AML-193 (cell line): ENCODE measurements at places on chromosomes 3 and 15.

DNA sequence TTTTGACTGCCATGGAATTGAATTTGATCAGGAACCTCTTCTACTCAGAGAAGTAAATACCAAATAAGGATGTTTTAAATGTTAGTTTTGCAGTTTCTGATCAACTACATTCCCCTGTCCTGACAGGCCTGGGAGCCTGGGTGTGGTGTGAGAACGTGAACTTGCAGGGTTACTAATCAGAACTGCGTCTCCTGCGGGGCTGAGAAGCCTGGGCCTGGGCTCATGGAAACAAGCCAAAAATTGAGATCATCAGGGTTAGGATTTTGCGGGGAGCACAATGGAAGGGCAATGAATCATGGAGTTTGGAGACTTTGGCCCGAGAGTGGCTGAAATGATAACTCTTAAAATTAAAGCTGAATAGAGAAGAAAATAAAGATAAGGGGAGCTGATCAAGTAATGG is 47.8 kb upstream of the C3orf70 start:
- no peak for DNase-seq

GRCh38 chr3:9916734-9917680 is at the start of gene IL17RC:
IL17RC (plus strand) TSS chr3:9917098; CDS start chr3:9917316, 218 bp downstream.
- DNase-seq = no peak

DNA sequence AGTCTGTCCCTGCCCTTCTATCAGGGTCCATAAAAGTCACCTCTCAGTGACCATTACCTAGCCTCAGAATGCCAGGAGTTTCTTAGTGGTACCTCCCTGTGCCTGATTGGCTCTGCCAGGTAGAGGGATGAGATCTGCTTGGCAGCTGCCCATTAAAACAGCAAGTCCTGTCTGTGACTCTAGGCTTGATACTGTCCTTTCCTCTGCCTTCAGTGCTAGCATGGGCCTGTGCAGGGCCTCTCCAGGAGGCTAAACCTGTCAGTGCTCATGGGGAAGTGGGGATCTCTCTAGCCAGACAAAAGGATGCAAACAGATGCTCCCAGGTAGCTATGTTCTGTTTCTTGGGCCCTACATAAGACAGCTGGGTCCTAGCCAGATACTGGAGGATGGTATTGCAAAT is 10.0 kb upstream of the MANF start:
- no peak for DNase-seq

DNA sequence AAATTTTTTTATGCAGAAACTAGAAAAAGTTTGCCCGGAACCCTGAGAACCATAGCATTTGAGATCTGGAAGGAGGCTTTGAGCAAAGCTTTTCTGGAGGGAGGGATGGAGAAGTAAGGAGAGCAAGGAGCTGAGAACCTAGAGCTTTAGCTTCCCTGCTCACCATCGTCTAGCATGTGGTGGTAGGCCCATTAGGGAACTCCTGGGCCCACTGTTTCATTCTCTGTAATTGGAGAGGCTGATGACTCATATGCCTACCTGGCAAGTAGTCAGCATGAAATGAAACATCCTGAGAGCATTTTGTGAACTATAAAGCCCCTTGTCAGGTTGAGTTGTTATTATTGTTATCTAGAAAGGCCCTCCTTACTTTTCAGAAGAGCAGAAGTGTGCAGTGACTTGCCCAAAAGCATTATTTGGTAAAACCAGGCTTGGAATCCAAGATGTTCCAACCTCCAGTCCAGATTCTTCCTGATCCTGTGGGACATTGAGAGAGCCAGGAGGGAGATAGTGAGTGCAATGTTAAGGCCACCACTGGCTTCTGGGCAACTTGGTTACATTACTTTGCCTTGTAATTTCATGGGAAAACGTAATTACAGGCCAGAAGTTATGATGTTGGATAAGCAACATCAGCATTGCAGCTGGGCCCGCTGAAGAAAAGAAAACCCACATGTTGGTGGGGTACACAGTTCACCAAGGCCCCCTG is 104.5 kb upstream of the BFSP2 start:
- DNase-seq = no peak

DNA sequence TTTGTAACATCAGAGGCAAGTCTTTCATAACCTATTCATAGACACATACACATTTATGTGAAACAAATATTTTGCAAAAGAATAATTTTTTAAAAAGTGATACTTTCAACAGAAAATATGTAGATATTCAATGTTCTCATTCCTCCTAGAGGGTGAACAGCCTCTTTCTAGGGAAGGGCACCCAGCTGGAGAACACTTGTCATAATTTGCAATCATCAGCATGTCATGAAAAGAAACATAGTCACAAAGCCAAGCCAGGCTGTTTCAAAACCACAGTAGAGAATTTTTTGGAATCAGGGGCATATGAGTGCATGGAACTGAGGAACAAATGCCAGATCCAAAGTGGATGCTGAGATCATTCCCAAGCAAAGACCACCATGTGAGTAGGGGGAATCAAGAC is 406.9 kb upstream of the ADAMTS9 start:
- no peak for DNase-seq

DNA sequence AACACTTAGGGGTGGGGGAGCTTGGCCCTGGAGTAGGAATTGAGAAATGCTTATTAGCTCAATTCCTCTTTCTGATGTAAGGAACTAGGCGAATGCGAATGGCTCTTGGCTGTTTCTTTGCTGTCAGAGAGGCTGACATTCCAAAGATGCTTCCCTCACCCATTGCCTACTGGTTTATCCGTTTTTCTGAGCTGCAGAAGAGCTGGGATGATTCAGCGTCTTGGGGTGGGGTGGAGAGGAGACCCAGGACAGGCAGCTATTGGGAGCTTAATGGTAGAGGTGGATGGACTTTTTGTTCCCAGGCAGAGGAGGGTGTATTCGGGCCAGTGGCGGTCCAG is 9.8 kb downstream of the PLEKHO2 start:
- DNase-seq = peak; percentile 78

GRCh38 chr3:27449530-27450150 is 34.5 kb downstream of the SLC4A7 start:
- DNase-seq = no peak

DNA sequence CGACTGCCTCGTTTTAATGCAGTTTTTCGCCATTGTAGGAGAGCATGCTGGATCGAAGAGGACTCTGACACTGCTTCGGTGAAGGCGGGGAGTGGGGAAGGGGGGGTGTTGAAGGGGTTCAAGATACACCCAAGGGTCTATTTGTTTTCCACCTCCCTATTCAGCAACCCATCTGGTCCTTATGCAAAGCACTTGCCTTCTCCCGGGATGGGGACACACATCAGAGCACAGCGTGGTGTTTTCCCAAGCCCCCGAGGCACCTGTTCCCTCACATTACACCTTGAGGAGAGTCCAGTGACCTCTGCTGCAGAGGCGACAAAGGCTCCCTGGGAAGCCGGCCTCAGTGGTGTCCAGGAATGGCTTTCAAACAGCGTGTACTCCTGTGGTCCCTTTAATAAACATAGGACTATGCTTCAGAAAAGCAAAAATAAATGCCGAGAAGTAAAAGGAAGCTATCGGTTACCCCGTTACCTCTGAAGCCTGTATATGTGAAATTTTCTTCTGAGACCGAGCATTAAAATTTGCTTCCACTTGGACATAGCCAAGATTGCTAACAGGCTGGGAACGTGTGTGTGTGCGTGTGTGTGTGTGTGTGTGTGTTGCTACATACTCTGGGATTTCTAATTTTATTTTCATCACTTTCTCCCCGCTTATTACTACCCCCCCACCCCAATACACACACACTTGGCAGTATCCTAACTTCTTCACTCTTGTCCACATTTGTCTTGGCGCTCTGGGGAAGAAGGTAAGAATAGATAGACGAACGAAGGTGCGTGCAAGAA is 53.2 kb downstream of the CCDC54 start:
- no peak for DNase-seq

GRCh38 chr3:153084431-153084830 is 77.6 kb upstream of the RAP2B start:
- DNase-seq = no peak

- no peak for DNase-seq
Observed at GRCh38 chr3:35592589-35593295, 46.6 kb upstream of the ARPP21 start.

DNA sequence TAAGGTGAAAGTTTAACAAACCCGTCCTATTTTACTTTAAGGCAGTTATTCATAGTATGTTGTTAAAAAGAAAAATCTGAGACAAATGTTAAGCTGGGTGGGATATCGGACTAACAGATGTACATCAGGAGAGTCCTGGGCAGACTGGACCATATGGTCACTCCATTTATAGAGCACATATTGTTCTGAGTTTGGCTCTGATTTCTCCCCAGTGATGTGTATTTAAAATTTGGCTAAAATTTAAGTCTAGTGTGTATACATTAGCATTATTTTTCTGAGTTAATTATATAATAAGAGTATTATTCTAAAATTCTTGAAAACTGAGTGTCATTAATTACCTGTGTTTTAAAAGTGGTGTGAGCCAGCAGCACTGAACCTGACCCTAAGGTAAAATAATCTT is 6.1 kb downstream of the GMPS start:
- DNase-seq = no peak

- no peak for DNase-seq
Observed at GRCh38 chr15:71718116-71718910, 92.0 kb upstream of the NR2E3 start.
